ENCODE measurements at places on chromosomes 11 and 22. TPM values are rescaled to one million over a fixed set of nuclear protein-coding genes. Genes with fewer than 3 reads are reported as not detected.

GRCh38 chr11:7538031-7538430, 24.2 kb downstream of the PPFIBP2 start:
- DNase-seq, result peak; percentile 51

DNA sequence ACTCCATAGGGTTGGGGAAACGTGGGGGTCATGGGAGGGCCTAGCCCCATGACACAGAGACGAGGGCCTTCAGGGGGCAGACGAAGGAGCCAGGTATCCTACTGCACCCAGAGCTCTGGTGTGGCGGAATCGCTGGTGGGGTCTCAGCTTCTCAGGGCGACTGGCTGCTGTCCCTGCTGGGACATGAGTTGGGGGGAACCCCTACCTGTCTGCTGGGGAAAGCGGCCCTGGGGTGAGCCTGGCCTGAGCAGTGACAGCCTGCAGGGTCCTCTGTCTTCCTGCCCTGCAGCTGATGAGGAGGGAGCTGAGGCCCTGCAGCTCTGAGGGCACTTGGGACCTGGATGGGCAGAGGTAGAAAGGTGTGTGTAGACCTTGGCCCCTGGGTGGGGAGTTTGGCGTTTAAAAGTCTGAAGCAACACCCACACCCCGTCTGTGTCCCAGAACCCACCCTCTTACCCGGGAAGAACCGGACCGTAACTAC, 33.6 kb upstream of the GRAMD4 start:
- peak; percentile 30 for DNase-seq

- DNase-seq, result no peak
Observed at GRCh38 chr22:35462498-35463230, 62.7 kb downstream of the MCM5 start.

GRCh38 chr11:36620246-36620645, 22.2 kb upstream of the RAG2 start:
- DNase-seq, result no peak

Gene NPAS4
- total RNA-seq, result 0.84 TPM

DNA sequence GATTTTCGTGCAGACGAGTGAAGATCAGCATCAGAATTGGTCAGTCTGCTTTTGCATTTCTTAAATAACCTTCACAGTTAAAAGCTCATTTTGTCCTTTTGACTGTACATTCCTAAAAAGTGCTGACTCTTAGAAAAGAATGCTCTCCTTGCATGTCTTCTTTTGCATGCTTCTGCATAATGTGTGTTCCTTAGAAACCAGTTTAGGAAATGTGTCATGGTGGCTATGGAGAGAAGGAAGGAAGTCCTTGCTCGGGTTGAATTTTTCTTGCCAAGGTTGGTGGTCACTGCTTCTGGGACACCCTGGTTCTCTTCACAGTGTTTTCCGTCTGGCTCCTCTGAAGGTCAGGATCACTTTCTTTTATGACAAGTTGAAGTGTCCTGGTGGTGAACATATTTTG, 6.8 kb downstream of the AP2A2 start:
- no peak for DNase-seq

- no peak for DNase-seq
Observed at GRCh38 chr22:41015003-41015402, 63.8 kb downstream of the RBX1 start.

- no peak for DNase-seq
Observed at GRCh38 chr11:69401715-69402114, 79.7 kb upstream of the LINC01488 start.

GRCh38 chr11:59804061-59804460, 6.5 kb downstream of the MRPL16 start:
- DNase-seq, result no peak

DNA sequence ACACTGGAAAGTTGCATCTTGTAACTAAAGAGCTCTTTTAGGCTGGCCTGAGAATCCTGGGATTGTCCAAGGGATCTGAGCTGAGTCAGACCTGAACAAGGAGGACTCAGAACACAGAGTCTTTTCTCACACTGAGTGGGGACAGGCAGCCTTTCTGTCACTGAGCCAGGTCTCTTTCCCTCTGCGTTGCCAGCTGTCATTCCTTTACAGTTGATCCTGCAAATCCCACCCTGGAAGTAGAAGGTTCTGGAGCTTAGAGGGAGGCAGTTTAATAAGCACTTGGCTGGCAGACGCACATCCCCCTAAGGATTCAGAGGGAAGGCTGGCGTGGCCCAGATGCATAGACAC, 76.3 kb upstream of the SUSD2 start:
- no peak for DNase-seq

- peak; percentile 83 for DNase-seq
Observed at GRCh38 chr11:64226507-64227051, 505 bp downstream of the NUDT22 start.

GRCh38 chr11:134365011-134365925, 33.5 kb downstream of the GLB1L2 start:
- no peak for DNase-seq

GRCh38 chr22:46276563-46276962, 8.8 kb downstream of the TTC38 start:
- no peak for DNase-seq

Gene C2CD2L
- 11.9 TPM for total RNA-seq

- no peak for DNase-seq
Observed at GRCh38 chr11:3955299-3955665, 99.8 kb downstream of the STIM1 start.

Measured in right cardiac atrium (tissue), 5 donors.